ENCODE measurements at places on chromosomes 11 and 22. TPM values are rescaled to one million over a fixed set of nuclear protein-coding genes. Genes with fewer than 3 reads are reported as not detected.
A peak's percentile ranks its signal among the peaks of the same experiment; 100 is the strongest.

The SPA17 gene
- total RNA-seq, result 0.36 TPM

GRCh38 chr11:7534042-7534378 lies 20.2 kb downstream of the PPFIBP2 start:
- DNase-seq, result no peak

- DNase-seq, result peak; percentile 15
Measured at GRCh38 chr11:74449369-74449931, 17.9 kb downstream of the KCNE3 start.

DNA sequence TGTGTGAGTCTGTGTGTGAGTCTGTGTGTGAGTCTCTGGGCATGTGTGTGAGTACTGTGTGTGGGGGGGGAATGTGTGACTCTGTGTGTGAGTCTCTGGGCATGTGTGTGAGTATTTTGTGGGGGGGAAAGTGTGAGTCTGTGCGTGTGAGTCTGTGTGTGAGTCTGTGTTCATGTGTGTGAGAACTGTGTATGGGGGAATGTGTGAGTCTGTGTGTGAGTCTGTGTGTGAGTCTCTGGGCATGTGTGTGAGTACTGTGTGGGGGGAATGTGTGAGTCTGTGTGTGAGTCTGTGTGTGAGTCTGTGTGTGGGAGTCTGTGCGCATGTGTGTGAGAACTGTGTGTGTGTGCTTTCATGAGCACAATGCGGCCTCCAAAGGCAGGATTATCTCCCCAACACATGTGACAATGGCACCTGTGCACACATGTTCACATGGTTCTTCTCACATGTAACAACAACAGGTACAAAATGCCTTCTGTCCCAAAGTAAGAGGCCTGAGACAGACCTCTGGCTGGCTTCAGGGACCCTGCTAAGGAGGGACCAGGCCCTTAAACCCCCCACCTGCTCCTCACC lies 1.6 kb downstream of the CD5 start:
- no peak for DNase-seq

The LIMK2 gene
- total RNA-seq, result 20.7 TPM

GRCh38 chr11:60242740-60243239 lies at the start of gene MS4A4E:
TSS of gene MS4A4E (minus strand) at chr11:60243137. CDS start at chr11:60230055, 13,082 bp downstream.
- no peak for DNase-seq

The LRP4 gene
- total RNA-seq, result not detected

DNA sequence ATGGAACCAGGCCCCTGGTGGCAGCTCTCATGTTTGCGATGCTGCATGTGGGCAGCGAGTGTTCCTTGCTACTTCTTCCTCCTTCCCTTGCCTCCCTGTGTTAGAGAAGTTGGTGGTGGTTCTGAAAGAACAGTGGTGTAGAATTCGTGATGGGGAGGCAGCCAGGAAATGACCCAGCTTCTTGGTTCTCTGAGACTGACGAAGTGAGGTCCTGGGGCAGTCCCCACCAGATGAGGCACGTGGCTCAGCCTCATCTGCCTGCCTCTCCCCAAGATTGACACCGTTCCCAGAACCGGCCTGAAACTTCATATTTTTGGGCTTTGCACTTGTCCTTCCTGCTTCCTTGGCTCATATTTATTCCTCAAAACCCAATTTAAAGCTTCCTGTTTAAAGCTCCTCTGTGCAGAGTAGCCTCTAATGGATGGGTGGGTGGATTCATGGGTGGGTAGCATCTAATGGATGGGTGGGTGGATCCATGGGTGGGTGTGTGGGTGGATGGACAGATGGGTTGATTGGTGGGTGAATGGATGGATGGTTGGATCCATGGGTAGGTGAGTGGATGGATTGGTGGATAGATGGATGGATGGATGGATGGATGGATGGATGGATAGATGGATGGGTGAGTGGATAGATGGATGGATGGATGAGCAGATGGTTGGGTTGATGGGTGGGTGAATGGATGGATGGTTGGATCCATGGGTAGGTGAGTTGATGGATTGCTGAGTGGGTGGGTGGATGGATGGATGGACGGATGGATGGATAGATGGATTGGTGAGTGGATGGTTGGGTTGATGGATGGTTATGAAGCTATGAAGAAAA lies 77.3 kb upstream of the ATXN10 start:
- no peak for DNase-seq

The PDE2A gene
- total RNA-seq, result 1.9 TPM

DNA sequence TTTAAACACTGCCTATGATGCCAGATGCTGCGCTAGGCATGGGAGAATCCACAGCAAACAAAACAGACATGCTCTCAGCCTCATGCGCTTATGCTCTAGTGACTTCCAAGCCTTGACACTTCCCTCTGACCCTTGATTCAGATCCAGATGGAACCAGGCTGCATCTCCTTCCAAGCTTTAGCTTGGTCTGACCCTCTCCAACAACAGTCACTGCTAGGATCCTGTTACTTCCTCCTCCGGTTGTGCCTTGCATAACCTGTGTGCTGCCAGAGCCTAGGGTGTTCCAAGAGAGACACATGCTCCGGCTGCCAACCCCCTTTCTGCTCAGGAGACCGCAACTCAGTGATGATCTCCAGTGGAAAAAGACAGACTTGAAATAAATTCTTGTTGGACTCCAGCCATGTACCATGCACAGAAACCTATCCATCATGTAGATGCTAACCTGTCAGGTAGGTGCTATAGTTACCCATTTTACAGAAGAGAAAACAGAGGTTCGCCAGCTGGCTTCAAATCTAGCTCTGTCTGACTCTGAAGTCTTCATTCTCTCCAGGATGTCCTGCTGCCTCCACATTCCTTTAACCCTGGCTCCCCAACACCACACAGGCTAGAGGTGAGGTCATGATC lies 136.3 kb upstream of the TEAD1 start:
- DNase-seq, result no peak

DNA sequence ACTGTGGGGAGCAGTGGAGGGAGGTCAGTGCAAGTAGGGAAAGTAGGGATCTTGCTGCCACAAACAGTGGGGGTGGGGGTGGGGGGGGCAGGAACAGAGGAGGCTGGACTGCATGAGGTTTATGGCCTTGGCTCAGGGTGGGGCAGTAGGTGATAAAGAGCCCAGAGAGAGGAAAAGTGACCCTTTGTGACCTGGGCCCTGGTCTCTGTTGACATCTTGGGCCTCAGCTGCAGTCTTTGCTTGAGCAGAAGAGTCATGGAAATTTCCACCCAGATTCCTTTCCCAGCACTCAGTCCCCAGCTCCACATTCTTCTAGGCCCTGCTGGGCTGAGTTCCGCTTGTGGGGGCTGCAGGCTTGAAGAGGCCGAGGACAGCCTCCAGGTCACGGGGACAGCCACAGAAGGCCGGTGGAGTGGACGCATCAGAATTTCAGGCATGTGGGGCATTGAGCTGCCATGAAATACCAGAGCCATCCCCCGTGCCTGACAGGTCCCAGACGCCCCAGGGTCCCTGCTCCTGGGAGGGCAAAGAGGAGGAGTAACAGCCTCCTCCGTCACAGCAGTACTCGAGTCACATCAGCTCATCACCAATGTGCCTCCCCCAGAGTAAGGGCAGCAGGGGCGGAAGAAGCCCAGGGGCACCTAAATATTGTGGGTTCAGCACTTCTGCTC lies 9.7 kb upstream of the MALAT1 start:
- no peak for DNase-seq

DNA sequence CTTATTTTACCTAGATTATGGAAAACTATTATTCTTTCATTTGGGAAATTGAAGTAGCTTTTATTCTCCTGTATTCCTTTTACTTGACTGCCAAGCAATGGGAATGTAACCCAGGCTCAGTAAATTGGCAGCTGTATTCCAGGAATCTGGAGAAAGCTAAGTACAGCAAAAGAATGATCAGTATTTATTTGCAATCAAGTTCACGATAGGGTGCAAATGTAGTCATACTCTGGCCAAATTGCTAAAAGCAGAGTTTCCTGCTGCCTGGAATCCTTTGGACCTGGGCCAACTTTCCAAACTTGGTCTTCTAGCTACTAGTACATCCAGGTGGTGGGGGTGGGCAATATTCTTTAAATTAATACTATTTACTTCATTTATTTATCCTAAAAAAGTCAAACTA lies 286.0 kb upstream of the CTSC start:
- DNase-seq, result no peak

- DNase-seq, result no peak
Measured at GRCh38 chr11:35594680-35595079, 23.6 kb upstream of the FJX1 start.

DNA sequence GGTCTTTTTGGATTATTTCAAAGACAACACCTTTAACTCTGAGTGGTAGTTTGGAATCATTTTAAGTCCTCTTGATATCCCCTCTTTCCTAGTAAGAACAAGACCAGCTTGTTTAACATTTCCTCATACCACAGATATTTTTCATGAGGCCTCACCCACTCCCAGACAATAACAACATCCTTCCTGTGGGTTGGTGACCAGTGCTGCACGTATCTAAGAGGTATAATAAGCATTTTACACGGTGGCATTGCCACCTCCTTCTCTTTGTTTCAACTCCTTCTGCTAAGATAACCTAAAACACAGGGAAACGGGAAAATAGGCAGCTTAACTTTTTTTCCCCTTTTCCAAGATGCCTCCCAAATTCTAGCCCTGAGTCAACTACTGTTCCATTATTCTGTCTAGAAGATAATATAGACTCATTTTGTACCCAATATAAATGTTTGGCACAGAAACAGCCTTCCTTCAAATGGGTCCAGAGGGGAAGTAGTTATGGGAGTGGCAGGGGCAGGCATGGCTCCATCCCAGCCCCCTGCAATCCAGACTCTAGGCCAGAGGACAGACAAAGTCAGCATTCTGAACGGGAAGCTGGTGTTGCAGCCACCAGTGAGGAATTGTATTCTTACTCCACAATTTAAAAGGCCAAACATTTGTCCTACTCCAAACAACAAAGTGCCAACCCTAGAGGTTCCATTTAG lies 28.5 kb downstream of the MAML2 start:
- DNase-seq, result no peak

DNA sequence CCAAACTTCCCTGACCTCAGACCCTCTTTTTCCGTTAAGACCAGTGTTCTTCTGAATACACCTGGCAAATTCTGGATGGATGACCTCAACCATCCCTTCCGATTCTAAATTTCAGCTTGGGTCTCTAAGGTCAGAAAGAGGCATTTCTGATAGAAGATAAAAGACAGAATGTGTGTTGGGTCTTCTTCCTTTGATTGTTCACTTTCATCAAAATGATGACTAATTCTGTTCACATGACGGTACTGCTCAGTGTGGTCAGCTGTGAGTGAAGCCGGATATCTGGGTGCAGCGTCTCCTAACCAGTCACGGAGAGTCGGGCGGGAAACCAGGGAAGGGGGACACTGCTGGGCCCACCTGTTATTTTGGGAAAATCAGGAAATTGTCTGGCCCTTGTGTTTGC lies 151.6 kb upstream of the NAV2 start:
- no peak for DNase-seq

- no peak for DNase-seq
Measured at GRCh38 chr11:78853521-78853920, 278.9 kb upstream of the NARS2 start.

DNA sequence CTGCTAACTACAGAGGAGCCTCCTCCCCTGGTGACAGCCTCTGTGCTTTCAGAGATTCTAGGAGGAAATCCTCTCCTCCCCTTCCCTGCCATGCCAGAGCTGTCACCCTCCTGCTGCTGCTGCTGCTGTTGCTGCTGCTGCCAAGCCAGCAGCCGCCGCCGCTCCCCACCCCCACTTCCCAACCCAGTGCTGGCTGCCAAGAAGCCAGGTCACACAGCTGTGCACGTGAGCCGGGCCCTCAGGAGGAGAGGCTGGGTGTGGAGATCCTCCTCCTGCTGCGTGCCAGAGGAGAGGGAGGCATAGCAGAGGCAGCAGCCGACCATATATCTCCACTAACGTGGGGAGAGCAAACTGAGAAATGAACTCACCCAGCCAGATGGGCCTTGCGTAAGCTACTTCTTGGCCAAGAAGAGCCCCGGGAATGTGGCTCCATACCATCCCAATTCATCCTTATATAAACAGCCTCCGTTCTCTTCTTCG lies 12.4 kb downstream of the CRY2 start:
- DNase-seq, result no peak

GRCh38 chr11:19834771-19835170 lies 122.1 kb downstream of the NAV2 start:
- no peak for DNase-seq

The MFRP gene
- total RNA-seq, result not detected

DNA sequence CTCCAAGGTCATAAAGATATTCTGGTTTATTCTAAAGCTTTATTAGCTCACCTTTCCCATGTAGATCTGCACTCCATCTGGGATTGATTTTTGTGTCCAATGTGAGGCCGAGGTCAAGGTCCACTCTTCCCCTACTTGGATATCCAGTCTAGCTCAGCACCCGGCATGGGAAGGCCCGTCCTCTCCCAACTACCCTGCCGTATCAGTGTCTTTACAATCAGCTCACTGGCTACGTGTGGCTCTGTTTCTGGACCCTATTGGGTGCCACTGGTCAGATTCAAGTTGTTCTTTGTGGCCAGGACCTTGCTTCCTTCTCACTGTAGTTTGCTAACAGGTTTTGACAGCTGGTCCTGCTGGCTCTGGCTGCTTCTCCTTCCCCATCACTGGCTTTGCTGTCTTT lies 30.9 kb downstream of the KCNQ1OT1 start:
- no peak for DNase-seq

The EMID1 gene
- total RNA-seq, result not detected

DNA sequence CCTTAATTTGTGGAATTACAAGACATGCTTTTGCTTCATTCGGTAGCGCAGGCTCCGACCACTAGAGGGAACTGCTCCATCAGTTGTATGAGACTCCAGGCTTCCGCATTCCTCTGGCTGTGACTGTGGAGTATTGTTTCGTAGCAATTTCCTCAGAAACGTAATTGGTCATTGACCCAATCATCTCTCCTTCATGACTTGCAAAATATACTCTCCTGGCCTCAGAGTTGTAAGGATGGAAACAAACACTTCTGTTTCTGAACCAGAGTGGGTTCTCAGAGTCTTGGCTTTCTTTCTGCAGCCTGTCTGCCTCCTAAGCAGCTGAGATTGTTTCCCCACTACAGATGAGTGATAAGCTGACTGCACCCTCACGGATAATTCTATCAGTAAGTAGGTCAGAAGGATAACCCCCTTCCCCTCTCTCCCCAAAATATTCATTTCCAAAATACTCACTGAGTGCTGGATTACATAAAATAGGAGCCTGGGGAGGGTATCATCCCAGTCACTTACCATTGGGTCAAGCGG lies 146.8 kb upstream of the ZC3H12C start:
- DNase-seq, result peak; percentile 21

DNA sequence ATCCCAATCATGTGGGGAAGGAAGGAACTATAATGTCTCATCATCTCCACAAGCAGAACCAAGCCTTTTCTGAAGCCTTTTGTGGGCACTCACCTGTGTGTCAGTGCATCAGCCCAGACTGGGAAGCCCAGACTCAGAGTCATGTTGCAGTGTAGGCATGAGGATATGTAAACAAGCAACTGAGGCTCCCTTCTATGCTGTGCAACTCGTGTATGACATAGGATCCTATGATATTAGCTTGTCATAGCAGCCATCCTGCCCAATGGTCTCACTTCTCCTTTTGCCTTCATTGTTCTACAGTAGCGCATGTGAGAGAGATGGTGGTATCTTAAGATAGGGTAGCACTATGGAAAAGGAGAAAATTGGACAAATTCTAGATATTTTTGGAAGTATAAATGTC lies 103.4 kb upstream of the OLFML1 start:
- DNase-seq, result no peak

The DTX4 gene
- 3.3 TPM for total RNA-seq

- DNase-seq, result no peak
Measured at GRCh38 chr11:76596652-76597051, 73.9 kb downstream of the LRRC32 start.

The KCNE3 gene
- total RNA-seq, result not detected

The CHST1 gene
- total RNA-seq, result not detected

The DDI1 gene
- total RNA-seq, result not detected

The CASP4 gene
- 77.2 TPM for total RNA-seq

The DENND6B gene
- total RNA-seq, result 7.0 TPM
